ENCODE measurements at places on chromosomes 13 and 19.

DNA sequence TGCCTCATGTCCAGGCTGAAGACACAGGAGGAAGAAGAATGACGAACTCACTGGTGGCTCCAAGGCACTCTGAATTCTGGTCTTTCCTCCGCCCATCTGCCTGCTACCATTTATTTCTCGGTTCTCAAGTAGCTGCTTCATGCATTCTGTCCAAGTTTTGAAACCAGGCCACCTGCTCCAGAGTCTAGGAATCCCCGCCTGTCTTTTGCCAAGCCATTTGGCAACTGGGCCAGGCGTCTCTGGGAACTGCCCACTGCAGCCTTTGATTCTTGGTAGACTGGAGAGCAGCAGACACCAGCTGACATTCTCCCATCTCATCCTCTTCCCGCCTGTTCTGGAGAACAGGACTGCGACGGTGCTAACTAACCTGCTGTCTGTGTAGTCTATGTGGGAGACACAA, 10.8 kb downstream of the SLC35E1 start:
- DNase-seq, result no peak

GRCh38 chr13:97726664-97727280, 226.7 kb upstream of the IPO5 start:
- DNase-seq, result no peak

DNA sequence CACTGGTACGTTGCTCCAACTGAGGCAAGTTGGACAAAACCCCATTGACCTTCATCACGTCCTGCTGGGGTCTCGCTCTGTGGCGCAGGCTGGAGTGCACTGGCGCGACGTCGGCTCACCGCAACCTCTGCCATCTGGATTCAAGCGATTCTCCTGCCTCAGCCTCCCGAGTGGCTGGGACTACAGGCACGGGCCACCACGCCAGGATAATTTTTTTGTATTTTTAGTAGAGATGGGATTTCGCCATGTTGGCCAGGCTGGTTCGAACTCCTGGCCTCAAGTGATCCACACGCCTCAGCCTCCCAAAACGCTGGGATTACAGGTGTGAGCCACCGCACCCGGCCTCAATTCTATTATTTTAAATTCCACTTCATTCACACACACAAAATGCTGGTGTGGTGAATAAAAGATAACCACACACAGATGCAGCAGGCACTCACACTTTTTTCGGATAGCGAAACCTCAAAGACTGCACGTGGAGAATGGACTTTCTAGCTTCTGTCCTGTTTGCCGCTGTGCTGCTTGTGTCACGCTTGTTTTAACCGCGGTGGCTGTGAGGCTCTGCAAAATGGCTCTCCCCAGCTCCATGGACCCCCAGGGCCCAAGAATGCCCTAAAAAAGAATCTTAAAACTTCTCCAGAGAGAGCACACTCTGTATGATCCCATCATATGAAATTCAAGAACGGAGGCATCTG, 58.4 kb downstream of the COL4A1 start:
- no peak for DNase-seq

DNA sequence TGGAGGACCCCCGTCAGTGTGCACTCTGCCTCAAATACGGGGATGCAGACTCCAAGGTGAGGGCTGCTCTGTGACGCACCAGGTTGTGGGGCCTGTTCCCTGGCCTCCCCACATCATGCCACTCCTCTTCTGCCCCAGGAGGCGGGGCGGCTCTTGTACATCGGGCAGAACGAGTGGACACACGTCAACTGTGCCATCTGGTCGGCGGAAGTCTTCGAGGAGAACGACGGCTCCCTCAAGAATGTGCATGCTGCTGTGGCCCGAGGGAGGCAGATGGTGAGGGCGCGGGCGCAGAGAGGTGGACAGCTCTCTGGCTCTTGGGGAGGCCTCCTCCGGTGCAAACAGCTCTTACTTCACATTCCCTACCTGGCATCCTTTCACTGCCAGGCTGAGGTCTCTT, 11.2 kb downstream of the KMT2B start:
- DNase-seq, result no peak

- DNase-seq, result no peak
These were observed 433.9 kb downstream of the GPC6 start for GRCh38 chr13:93660391-93661063.

DNA sequence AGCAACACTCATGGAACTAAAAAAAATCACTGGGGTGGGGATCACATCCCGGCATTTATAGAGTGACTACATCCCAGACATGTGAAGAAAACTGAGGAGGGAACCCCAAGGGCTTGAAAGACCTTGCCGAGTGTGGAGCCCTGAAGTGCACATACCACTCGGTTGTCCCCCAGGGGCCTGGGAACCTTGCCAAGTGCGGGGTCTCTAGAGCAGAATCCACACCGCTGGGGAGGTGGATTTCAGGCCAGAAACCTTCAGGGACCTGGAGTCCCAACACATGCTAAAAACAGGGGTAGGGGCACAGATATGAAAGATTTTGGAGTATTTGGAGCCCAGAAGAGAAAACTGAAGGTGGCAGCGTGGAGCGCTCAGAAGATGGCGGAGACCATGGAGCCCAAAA, 35.2 kb downstream of the ERICH4 start:
- DNase-seq, result no peak

- DNase-seq, result no peak
These were observed 916.6 kb downstream of the DIAPH3 start for GRCh38 chr13:59247171-59247570.

DNA sequence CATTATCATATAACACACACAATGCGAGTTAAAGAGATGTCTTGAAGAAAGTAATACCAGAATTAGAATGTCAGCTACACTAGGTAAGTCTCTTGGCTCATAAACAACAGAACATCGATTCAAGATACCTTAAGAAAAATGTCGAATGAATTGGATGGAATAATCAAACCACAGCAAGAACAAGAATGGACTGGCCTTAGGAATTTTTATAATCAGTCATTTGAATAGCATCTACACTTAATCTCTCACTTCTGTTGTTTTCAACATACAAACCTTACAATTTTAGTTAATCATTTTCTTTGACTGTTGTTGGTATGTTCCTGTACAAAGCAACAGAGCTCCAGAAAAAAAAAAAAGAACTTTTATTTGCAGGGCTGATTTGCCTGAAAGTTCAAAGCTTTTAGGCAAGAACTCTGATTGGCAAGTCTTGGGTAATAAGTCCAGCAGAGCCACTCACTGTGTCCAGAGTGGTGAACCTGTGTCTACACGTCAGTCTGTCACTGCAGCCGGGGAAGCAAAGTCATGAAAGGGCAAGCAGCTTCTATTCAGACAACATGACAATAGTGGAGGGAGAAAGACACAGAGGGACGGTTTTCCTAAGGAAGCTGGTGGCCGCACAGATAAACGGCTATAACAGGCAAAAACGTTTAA, 1026.1 kb upstream of the MIR17HG start:
- no peak for DNase-seq

DNA sequence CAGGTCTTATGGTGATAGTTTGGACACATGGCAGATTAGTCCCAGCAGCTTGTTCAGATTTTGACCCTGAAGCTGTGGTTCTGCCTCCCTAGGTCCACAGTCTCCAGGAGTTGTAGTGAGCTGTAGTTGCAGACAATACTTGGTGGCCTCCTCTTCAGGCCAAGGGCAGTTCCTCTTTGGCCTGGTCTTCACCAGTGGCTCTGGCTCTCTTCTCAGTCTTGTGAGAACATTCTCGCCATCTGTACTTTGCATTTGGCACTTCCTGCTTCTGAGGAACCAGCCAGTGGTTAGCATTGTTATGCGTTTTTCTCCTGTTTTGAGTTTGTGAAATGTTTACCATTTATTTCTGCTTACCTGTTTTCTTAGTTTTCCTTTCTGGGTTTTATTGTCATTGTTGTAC, 40.7 kb downstream of the PCCA start:
- peak; percentile 69 for DNase-seq

DNA sequence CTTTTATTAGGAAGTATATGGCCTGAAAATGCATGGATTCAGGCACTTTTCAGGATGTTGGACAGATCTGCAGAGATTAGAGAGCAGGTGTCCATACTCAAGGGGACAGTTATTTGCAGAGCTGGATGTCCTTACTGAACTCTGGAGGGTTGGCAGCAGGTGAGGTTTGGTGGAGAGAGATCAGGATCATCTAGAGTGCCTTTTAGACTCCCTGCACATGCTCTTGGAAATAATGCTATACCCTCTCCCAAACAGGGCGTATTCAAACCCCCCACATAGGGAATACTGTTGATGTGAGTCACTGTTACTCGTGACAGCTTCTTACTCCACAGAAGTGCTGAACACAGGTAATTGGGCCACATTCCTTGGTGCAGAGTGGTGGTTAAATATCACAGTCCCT, 725.7 kb upstream of the SGCG start:
- no peak for DNase-seq
